NCI-H187 (cell line): ENCODE measurements at places on chromosomes 5 and 9.

GRCh38 chr5:13606051-13606450 lies 338.4 kb downstream of the DNAH5 start:
- DNase-seq, result no peak

- no peak for DNase-seq
These were observed 297.0 kb downstream of the SH3GL2 start for GRCh38 chr9:17875886-17876285.

GRCh38 chr5:98060148-98060547 lies 713.3 kb upstream of the RGMB start:
- no peak for DNase-seq

- no peak for DNase-seq
These were observed 43.0 kb downstream of the AGXT2 start for GRCh38 chr5:35004771-35005170.

DNA sequence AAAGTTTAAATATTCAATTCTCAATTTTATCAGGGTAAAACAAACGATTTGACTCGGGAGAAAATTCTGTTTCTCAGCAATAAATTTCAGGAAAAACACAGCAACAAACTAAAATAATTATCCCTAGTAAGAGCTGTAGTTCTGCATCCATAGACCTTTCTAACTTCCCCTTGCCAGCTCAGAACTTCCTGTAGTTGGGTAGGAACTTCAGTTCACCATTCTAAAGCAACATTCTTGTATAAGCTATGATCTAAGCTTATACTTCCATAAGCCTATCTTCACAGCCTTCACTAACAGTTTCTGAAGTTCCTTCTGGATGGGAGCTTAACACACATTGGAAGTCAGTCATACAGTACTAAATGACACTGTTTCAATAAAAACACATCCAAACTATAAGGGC lies 96.6 kb downstream of the UBAP2 start:
- DNase-seq, result no peak

GRCh38 chr5:119168401-119168800 lies 97.5 kb downstream of the DMXL1 start:
- DNase-seq, result no peak

DNA sequence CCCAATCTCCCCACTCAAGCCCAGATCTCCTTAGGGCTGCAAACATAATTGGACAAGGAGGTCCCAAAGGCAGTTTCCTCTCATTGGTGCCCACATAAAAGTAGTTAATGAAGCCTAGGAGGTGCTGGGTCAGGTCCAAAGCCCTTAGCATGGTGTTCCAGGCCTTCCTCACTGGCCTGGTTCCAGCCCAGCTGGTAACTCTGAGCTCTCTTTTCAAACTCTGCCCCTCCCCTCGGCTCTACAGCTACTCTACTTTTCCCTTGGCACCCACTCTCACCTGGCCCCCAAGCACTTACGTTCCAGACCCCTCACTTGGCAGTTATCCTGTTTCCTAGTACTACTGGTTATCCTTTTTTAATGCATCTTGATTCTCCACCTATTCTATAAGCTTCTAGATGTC lies 9.9 kb downstream of the SEPTIN8 start:
- no peak for DNase-seq

- DNase-seq, result no peak
These were observed 26.8 kb upstream of the TIFAB start for GRCh38 chr5:135478938-135479337.

GRCh38 chr9:6640268-6641051 lies 5.1 kb downstream of the GLDC start:
- DNase-seq, result no peak

DNA sequence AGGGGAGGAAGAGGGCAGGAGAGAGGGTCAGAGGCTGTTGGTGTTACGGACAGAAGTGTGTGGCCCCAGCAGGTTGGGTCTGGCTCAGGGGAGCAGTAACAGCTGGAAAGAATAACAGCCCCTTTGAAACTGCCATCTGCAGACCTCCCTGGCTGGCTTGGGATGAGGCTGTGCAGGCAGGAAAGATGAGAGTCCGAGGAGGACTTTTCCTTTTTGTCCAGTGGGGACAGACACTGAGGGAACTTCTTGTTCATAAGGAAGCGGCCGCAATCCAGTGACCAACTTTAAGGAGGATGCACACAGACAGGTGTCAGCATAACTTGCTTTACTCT lies 14.8 kb upstream of the PLEKHG4B start:
- no peak for DNase-seq

GRCh38 chr5:133467335-133467779 lies 145.0 kb downstream of the FSTL4 start:
- no peak for DNase-seq

GRCh38 chr5:178751286-178751685 lies 20.8 kb upstream of the ZNF354A start:
- DNase-seq, result no peak

GRCh38 chr9:2876726-2877125 lies 32.8 kb upstream of the PUM3 start:
- no peak for DNase-seq

GRCh38 chr9:2419347-2419746 lies 202.2 kb upstream of the VLDLR start:
- no peak for DNase-seq

DNA sequence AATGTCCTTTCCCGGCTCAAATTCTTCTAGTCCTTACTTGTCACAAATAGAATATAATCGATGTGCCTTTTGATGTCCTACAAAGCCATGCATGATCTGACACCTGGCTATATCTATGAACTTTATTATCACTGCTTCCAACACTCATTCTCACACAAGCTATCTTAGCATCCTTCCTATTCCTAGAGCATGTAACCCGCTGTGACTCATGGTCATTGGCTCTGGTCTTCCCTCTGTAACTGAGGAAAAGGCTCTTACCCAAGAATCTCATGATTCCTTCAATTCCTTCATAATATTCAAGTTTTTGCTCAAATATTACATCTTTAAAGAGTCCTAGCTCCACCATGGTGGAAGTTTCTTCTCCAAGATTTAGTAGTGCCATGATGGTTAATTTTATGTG lies 480.0 kb upstream of the PAPPA start:
- no peak for DNase-seq

DNA sequence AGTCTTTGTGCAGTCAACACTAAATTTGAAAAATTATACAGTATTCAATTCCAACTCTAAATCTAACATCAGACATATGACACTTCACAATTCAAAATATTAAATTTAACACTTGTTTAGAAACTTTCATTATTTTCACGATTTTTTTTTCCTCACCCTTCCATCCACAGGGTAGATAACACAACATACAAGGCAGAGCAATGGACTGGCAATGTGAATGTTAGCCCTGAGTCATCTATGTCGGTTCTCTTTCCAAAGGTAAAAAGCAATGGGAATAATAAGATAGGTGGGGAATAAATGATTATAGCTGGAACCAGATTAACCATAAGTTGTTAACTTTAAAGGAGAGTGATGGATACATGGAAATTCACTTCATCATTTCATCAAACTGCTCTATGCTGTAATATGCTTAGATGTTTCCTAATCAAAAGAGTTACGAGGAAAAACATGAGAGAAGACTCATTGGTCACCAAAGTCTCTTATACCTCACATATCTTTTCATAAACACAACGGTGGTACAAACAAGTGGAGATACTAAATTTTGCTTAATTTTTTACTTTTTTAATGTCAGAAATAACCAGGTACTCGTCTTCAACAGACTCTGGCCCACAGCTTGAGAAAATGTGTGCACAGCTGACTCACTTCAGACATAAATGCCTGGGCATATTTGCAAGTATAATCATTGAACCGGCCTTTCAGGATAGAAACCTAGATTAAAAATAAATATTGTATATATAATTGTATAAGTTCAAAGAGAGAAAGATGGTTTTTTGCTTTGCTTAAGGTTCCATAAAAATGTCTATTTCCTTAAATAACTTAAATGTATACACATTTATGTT lies 23.0 kb downstream of the RFX3 start:
- DNase-seq, result no peak

DNA sequence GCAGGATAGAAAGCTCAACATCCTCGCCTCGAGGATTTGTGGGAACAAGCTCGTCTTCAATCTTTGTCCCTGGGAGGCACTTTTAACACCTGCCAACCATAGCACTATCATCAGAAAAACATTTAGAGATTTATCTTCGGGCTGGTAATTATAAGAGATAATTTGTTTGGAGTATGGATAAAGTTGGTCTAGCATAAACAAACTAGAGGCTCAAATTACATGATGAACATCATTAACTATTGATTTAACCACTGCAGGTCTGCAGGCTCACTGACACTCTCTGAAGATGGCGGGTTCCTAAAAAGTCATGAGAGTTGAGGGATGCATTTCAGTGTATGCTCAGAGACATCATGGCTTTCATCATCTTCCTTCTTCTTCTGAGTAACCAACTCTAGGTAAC lies 25.8 kb upstream of the PCA3 start:
- DNase-seq, result no peak

DNA sequence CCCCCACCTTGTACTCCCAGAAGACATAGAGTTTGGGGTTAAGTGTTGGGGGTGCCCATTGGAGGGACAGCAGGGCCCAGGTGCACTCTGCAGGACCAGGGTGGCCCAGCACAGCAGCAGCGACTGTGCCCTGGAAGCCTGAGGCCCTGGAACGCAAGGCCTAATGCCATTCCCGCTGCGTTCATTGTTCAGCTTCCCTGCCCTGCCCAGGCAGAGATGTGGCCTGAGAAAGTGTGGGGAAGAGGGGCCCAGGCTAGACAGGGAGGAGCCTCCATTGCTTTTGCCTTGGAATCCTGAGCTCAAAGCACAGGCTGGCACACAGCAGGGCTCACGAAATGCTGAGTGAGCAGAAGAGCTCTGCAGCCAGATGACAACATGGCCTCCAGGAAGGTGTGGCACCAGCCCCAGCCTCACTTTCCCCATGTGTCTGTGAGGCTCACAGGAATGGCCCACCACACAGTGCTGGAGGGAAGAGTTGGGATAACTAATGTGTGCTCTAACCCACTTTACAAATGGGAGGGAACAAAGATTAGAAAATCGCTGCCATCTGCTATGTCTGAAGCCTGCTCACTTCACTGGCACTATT lies 19.4 kb downstream of the S1PR3 start:
- DNase-seq, result no peak

GRCh38 chr5:135005076-135005475 lies 29.0 kb downstream of the PITX1 start:
- DNase-seq, result no peak

DNA sequence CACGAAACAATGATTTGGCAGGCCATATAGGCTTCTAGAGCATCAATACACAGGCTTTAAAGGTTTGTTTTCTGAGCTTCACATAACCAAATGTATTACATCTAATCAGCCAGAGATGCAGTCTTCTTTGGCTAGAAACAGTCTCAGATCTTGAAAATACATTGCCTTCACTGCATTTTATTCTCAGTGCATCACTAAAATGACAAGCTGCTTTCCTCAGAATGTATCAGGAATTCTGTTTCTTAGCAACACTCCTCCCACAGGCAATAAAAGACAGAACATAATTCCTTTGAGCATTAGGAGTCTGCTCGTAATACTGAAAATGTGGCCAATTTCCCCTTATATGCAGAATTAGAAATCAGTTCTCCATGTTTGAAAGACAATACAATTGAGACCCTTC lies 36.9 kb downstream of the FEM1C start:
- DNase-seq, result no peak

DNA sequence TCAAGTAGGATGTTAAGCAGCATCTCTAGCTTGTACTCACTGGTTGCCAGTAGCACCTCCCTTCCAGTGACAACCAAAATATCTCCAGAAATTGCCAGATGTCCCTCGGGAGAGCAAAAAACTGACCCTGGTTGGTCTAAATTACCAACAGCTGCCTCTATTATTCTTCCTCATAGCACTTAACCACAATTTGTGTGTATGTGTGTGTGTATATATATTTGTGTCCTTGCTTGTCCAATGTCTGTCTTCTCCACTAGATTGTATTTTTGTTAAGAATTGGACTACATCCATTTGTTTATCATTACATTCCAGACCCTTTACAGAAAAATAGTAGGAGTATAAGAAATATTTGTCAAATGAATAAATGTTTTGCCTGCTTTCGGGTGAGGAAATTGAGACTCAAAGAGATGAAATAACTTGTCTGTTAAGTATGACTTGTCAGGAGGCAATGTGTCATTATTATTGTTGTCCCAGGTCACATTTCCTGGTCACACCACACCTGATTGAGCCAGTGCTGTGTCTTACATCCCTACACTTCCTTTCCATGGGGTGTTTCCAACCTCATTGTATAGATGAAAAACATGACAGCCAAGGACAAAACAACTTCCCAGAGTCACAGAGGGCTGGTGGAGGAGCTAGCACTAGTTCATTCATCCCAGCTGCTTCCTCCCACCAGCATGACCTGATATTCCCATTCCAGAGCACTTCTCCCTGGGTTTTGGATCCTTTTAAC lies 11.4 kb upstream of the GRPEL2 start:
- DNase-seq, result no peak

- DNase-seq, result no peak
These were observed 180.4 kb upstream of the ANKRD55 start for GRCh38 chr5:56413546-56413945.

DNA sequence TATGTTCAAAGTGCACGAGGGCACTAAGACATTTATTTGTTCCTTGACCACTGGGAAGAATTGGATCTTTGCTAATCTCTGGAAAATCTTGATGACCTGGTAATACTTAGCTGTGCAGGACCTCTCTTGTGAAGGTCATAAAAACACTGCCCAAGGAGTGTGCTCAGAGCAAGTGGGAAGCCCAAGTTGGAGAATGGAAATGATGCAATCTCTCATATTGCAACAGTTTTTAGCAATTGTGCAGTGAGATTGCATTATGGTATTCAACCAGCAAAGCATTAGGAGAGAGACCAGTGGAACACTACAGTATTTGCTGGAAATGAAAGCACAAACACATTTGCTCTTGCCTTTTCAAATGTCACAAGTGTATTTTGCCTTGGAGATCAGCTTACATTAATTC lies 34.5 kb downstream of the TXNDC8 start:
- no peak for DNase-seq

DNA sequence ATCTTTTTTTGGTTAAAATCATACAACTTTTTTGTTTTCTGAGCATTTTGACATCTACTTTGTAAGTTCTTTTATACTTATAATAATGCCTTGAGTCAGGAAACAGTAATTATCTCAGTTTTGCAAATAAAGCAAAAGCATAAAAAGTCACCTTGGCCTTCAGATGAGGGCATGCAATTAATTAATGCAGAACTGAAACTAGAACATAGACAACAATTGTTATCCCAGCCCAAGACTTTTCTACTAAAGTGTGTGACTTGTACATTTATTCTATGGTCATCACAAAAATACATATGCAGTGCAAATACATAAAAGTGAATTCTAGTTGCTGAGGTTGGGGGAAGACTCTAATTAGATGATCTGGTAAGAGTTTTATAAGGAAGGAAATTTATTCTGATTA lies 179.9 kb downstream of the ST8SIA4 start:
- DNase-seq, result no peak

- no peak for DNase-seq
These were observed 19.8 kb downstream of the JADE2 start for GRCh38 chr5:134545070-134545868.

DNA sequence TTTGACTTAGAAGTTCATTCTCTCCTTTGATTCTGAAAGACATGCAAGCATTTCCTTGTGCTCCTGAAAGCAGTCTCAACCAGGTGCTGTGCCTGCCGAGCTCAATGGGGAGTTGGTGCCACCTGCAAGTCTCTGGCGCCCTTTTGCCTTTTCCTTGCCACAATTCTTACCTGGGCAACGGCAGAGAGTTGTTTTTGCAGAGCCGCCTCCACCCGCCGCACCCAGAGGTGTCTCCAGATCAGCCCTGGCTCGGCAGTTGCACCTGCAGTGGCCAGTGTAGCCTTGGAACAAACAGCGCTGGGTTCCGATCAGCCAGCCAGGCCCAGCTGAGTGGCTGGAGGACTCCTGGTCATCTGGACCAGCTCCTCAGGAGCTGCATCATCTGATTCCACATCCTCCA lies 262.9 kb downstream of the IRX2 start:
- DNase-seq, result no peak
